ENCODE measurements at places on chromosomes 2 and 18.

DNA sequence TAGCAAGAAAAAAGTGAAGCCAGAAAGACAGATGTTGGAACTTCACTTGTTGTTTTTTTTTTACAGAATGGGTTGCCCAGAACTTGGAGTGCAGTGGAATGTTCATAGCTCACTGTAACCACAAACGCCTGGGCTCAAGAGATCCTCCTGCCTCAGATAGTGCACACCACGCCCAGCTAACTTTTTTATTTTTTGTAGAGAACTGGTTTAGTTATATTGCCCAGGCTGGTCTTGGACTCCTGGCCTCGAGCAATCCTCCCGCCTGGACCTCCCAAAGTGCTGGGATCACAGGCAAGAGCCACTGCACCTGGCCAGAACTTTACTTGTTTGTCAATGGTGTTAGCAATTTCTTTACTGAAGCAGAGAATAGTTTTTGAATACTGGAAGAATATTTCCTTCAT is 11.9 kb upstream of the ASPRV1 start:
- DNase-seq: no peak

GRCh38 chr2:128090575-128090944 is 440 bp upstream of the UGGT1 start:
- no peak for DNase-seq

GRCh38 chr2:55134316-55134706 is 84.1 kb upstream of the RTN4 start:
- no peak for DNase-seq

- no peak for DNase-seq
Observed at GRCh38 chr2:20415511-20415918, 31.4 kb upstream of the RHOB start.

- DNase-seq: no peak
Observed at GRCh38 chr2:229708335-229708734, 6.0 kb downstream of the DNER start.
